ENCODE measurements at places on chromosomes 1 and 21.

DNA sequence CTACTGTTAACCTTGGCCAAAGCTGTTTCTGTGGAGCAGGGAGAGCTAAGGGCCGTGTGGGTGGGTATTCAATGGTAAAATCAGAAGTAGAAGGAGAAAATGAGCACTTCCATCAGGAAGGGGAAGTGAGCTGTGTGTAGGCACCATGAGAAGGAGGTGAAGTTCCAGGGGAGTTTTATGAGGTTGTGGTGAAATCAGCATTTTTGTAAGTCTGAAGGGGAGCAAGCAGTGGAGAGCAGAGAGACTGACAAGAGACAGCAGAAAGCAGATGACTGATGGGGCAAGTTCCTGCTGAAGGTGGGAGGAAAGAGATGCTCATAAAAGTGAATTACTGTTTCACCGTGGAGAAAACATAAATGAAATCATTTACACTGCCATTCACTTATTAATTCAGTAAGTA, 2.7 kb upstream of the GPR88 start:
- DNase-seq = no peak

DNA sequence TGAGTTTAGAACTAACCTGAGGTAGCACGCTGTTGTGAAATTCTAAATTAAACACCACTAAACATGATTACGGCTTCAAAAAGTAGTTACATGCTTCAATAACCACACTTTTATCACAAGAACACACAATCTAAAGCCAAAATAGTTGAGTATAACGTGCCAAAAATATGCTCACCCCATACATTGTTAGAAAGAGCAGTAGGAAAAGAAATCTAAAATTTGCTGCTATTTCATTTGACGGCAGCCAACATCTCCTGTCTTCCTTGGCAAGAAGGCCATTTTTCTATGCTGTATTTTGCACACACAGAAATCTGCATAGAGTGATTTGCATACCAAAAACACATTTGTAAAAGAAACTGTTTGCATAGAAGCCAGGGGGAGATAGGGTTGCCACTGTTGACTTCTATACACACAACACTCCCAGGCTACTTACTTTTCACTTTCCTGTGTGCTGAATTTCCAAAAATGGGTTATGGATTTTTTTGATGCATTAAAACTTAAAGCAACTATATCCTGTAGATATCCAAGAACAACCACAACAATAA, 42.9 kb upstream of the DMRTB1 start:
- no peak for DNase-seq

DNA sequence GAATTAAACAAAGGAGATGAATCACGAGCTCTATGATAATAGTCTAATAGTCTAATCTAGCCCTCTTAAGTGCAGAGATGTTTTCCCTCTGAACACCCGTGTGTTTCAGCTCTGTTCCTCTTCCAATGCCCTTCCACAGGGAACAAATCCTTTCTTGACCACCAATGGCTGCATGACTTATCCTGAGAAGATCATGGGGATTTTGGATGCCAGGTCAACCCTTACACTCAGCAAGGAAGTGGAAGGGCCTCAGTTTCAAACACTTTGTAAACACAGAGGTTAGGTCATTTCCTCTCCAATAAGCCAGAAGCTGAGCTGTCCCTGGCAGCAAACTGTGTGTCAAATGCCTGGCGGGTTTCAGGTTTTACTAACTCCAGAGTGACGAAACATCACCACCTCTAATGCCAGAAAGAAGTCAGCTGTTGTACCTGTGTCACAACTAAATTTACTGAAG, 200.0 kb downstream of the GABPA start:
- peak; percentile 99 for DNase-seq

GRCh38 chr1:8439015-8439702, 121.2 kb downstream of the SLC45A1 start:
- peak; percentile 89 for DNase-seq

DNA sequence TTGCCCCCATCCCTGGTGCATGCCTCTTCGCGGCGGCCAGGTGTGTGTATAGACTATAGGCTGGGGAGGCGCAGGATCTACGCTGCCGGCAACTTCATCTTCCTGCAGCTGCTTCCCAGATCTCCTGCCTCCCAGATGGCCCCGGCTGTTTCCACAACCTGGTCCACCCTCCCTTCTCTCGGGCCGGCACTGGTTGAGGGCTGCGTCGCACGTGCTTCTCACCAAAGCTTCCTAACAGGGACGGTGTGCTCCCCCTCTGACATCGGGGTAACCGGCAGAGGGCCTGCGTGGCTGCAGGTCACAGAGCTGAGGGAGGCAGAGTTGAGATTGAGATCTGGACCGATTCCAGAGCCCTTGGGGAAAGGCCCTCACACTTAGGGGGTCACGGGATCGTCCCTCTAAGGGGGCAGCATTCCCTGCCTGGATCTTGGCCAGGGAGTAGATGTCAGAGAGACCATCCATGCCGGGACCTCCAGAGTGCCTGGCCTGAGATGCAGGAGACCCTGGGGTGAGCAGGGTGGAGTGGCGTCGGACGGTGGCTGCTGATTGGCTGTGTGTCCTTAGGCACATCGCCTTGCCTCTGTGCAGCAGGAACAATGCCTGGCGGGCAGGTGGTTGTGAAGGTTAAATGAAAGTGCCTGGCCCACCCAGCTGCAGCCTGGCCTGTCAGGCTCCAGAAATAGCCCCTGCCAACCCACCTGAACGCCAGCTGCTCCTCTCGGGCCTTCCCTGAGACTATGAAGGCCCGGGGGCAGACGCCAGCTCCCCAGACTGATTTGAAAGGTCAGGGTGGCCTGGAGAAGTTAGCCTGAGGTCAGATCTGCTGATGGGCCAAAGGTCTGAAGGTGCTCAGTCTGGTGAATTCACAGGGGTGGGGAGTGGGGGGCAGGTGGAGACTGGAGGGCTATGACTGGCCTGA, 6.1 kb upstream of the MASP2 start:
- DNase-seq = no peak

GRCh38 chr1:209838537-209838936, 10.8 kb downstream of the UTP25 start:
- no peak for DNase-seq

DNA sequence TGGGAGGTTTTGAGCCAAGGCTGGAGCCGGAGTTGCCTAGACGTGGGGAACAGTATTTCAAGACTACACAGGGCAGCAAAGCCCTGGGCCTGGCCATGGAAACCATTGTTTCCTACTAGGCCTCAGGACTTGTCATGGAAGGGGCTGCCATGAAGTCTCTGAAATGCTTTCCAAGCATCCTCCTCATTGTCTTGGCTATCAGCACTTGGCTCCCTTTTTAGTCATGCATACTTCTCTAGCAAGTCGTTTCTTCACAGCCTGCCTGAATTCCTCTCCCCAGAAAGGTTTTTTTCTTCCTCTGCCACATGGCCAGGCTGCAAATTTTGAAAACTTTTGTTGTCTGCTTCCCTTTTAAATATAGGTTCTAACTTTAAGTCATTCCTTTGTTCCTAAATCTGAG, 406.6 kb upstream of the TMPRSS15 start:
- DNase-seq = no peak

- DNase-seq = peak; percentile 99
Observed at GRCh38 chr1:93738075-93738622, 56.5 kb upstream of the BCAR3 start.

GRCh38 chr1:58859769-58860485, 76.1 kb upstream of the JUN start:
- DNase-seq = no peak

DNA sequence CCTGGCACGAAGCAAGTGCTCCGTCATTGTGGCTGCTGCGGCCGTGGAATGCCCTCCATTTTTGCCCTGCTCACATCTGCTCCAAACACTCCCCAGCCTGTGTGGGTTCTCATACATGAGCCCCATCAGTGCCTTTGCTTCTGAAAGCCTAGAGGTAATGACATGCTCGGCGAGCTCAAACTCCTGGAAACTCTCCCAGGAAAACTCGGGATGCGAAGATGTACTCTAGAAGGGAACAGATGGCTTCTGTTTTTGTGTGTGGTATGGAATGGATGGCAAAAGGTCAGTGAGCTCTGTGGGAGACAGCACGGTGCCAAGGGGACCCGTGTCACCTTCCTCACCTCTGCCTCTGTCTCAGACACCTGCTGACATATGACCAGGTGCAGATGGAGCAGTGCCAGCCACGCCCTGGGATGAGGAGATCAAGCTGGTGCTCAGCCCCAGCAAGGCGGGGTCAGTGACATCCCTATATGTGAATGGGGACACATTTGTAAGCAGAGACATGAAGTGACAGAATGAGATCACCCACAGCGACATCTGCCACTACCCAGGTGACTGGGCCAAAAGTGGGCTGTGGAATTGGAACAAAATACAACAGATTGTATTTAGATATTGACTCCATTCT, 84.1 kb upstream of the COX20 start:
- no peak for DNase-seq

DNA sequence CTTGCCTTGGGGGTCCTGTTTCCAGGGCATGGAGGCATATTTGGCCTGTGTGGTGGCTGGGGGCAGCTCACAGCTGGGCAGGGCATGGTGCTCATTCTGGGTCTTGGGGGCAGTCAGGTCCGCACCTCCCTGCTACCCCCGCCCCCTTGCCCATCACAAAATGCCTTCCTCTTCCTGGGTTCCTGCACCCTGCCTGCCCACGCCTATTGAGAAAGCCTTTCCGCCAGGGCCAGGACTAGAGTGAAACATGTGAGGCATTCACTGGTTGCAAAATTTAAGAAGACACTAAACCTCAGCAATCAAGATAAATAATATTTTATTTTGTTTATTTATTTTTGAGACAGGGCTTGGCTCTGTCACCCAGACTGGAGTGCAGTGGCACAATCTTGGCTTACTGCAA, 19.7 kb downstream of the PTAFR start:
- peak; percentile 20 for DNase-seq

DNA sequence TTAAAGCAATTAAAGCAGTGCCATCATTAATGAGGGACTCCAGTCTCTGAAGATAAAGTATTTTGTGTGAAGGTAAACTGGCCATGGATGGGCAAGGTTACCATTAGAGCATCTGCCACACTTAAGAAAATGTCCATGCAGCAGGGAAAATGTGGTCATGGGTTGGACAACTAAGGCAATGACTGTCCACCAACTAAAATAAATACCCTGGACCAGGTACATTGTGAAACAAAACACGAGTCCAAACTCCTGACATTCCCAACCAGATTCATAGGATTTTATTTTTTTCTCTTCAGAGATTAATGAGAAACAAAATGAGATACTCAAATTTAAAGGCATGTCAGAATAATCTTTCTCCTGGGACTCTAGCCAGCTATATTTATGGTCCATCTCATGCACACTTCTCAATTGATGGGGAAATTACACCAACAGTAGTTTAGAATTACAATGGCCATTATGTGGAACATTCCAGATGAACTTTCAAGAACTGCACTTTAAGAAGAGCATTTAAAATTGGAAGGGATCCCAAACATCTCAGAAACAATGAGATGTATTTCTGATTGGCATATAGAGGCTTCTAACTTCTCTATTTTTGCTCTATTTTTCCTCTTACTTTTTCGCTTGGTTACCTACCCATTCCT, 8.1 kb downstream of the GBP7 start:
- DNase-seq = no peak

DNA sequence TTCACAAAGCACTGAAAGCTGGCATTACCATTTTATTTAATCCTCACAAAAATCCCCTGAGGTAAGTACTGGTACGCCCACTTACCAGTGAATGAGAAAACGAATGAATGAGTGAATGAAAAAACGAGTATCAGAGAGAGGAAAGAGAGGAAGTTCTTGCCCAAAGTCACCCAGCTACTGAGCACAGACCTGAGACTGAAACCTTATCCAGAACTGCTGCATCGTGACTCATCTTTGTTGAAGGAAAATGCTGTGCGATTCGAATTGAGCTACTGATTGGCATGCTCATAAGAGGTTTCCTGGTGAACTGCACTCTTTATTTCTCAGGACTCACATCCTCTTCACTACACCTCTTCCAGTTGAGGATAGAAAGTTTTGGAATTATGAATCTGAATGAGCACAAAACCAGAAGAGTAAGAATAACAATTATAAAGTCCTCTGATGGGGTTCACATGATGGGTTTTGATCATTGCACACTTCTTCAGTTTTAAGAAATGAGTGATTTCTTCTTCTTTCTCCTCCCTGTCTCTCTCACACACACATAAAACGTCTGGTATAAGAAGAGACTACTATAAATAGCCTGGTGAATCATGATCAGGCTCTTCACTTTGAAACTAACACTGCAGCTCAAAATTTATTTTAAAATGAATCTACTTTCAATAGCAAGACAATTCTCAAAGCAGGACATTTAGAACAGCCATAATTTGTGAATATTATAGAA, 32.1 kb downstream of the IL12RB2 start:
- peak; percentile 86 for DNase-seq

- no peak for DNase-seq
Observed at GRCh38 chr1:17265950-17266349, 17.1 kb downstream of the PADI3 start.

GRCh38 chr1:151009206-151009587, 948 bp downstream of the PRUNE1 start:
- DNase-seq = no peak

DNA sequence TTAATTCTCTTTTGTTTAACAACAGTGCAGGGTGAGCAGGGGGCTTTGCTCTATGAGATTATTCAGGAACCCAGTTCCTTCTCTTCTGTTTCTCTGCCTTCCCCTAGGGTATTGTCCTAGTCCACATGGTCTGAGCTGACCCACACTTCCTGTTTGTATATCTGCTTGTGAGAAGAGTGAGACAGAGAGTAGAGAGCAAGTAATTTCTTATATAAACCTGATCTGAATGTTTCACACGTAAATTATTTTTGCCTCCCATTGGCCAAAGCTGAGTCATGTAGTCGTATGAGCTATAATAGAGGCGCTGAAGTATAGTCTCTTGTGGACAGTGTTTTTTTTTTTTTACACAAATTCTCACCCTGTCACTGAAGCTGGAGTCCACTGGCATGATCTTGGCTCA, 134.2 kb upstream of the SERTAD4 start:
- DNase-seq = peak; percentile 86

DNA sequence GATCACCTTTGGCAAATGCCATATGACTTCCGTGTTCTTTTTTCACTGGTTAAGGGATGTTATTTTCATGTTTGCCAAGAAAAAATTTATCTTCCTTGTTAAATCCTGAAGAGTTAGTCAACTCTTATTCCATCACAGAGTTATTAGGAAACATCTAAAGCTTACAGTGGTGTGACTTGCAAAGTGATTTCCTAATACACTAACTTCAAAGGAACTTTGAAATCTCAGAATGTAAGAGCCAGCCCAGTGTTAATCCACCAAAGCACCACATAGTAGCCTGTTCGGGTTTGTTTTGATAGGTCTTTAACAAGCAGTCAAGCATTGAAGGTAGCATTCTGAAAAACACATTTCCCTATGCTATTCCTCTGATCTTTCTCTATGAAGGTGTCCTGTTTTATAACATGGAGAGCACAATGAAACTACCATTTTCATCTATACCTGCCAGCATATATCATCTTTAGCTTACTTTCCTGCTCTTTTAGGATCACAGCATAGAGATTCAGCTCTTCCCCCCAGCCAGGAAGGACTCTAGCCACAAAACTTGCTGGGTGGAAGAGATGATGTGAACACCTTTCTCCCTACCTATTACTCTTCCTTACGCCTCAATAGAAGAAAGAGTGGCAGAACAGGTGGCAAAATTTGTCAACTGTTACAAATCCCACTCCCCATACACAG, 82.4 kb upstream of the MAGI3 start:
- DNase-seq = peak; percentile 40

DNA sequence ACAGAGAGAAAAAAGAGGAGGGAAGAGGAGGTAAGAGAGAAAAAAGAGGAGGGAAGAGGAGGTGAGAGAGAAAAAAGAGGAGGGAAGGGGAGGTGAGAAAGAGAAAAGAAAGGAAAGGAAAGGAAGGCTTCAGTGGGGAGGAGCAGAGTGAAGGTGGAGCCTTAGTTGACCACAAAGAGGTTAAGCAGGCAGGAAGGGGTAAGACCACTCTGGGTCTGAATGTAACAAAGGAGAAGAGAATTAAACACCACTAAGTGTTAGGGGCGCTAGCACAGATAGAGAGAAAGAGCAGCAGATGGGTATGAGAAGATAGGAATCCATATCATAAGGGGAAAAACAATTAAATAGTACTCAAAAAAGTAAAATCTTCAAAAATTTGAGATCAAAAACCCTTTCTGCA, 6.6 kb downstream of the PTPN14 start:
- no peak for DNase-seq
